ENCODE measurements at places on chromosomes 11 and 22.
A peak's percentile ranks its signal among the peaks of the same experiment; 100 is the strongest.

DNA sequence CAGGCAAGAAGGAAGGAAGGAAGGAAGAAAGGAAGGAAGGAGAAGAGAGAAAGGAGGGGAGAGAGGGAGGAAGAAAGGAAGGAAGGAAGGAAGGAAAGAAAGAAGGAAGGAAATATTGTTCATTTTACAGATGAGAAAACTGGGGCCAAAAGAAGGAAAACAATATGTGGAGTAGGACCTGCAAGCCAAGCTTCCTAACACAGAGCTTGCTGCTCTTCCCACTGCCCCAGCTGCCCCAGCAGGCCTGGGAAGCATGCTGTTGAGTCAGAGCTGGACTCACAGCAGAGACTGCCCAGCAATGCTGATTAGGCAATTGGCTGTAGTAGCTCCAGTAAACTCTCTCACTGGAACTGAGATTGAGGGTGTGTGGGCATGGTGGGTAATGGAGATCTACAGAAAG lies 42.6 kb upstream of the SMCO4 start:
- DNase-seq, result no peak

- DNase-seq, result no peak
Observed at GRCh38 chr11:108587109-108587508, 6.5 kb downstream of the EXPH5 start.

GRCh38 chr11:46003572-46003971 lies 81.1 kb downstream of the LARGE2 start:
- no peak for DNase-seq

- no peak for DNase-seq
Observed at GRCh38 chr11:111395081-111395480, 16.0 kb upstream of the POU2AF1 start.

GRCh38 chr11:108826136-108826535 lies 161.3 kb downstream of the DDX10 start:
- DNase-seq, result no peak

GRCh38 chr11:96074551-96075310 lies 150.8 kb upstream of the MTMR2 start:
- no peak for DNase-seq

- no peak for DNase-seq
Observed at GRCh38 chr11:33687733-33688479, 12.7 kb downstream of the C11orf91 start.

GRCh38 chr11:2467695-2468055 lies 22.9 kb downstream of the KCNQ1 start:
- DNase-seq, result no peak

- DNase-seq, result no peak
Observed at GRCh38 chr11:66920978-66921784, 37.0 kb downstream of the PC start.

GRCh38 chr11:102680945-102681344 lies 24.6 kb downstream of the MMP27 start:
- DNase-seq, result no peak

DNA sequence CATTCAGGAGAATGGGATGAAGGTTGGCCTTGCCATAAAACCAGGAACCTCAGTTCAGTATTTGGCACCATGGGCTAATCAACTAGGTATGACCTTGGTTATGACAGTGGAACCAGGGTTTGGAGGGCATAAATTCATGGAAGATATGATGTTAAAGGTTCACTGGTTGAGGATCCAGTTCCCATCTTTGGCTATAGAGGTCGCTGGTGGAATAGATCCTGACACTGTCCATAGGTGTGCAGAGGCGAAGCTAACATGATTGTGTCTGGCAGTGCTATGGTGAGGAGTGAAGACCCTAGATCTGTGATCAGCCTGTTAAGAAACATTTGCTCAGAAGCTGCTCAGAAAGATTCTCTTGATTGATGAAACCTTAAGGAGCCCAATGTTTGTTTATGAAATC lies 5.7 kb downstream of the NF2 start:
- no peak for DNase-seq

DNA sequence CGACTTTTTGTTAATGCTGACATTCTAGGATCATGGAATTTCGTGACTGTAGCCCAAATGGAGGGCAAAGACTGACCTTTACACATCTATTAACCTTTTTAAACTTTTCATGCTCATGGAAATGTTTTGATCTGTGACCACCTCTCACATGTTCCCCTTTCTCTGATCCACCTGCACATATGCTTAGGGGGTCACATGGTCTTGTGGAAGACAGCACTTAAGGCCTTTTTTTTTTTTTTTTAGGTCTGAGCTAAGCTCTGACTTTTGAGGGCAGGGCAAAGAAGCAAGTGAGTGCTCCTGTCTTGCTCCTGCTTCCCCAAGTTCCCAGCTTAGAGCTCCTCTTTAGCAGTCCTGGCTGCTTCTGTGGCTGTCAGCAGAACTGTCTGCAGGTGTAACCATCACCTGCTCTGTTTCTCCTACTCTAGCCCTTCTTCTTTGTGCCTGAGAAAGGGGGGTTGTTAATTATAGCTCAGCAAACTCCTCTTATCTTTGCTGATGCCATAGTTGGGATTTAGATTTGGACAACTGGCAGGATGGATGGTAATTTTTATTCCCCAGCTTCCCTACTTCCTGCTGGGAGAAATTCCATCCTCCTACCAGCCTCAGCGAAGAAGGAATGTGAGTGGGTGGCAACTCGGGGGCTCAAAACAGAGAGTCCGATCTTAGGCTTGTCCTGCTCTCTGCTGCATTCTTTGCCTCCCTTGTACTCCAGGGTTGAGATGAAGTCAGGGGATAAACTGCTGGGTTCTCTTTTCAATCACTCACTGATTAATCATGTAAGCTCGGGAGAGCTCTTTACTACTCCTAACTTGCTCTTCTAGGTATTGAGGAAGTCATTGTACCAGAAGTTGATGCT lies 64.4 kb downstream of the GRAMD1B start:
- DNase-seq, result no peak

- DNase-seq, result no peak
Observed at GRCh38 chr11:26072614-26073153, 259.2 kb upstream of the ANO3 start.

GRCh38 chr11:9990221-9990973 lies 303.6 kb downstream of the SBF2 start:
- no peak for DNase-seq

DNA sequence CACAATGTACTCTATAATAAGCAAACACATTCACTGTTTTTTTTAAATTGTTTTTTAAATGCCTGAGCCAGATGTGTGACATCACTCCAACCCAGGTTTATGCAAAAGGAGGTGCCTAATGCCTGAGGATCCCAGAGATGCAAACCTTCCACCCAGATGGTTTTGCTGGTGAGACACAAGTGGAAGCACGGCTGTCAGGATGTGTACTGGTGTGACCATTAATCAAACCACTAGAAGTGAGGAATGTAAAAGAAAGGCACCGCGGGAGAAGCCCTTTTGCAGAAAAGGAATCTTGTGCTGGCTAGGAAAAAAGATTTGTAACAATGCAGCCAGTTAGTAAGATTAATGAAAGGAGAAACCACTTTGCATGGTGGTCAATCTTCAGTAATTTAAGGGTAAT lies 407.4 kb downstream of the LARGE1 start:
- DNase-seq, result no peak

DNA sequence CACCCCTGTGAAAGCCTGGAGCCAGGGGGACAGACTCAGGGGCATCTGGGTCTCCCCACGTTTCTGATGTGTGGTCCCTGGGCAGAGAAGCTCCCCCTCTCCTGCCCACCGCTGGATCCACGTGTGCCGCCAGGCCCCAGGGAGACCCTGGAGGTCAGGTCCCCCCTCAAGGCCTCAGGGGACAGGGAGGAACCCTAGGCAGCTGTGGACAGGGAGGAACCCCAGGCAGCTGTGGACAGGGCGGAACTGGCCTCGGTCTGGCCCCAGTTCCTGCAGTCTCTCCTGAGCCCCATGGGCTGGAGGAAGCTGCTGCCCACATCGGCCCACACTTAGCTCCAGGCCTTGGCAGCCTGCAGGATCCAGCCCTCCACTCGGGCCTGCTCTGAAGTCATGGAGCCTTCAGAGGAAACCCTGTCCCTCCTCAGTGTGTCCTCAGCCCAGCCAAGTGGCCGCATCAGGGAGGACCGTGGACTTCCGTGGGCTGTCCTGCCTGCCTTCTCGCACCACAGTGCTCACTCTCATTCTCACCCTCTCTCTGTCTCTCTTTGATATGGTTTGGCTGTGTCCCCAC lies 127.7 kb downstream of the BRD1 start:
- DNase-seq, result no peak

GRCh38 chr11:130871616-130872015 lies 44.7 kb downstream of the SNX19 start:
- DNase-seq, result no peak

DNA sequence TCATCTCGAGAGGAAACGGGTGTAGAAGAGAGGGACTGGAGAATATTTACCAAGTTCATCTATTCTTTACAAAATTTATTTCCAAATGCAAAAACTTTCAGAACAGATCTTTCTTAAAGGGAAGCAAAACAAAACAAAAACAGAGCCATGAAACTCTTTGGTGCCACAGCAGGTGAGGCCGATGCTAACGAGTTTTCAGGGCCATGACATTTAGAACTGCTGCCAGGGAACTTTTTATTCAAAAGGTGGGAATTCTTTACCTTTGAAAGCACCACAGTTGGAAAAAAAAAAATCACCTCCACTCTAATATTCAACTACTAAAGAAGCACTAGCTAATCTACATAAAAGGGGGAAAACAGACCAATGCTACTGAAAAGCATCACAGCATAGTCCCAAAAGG lies 230.1 kb downstream of the DCDC1 start:
- DNase-seq, result no peak

GRCh38 chr11:92269021-92269420 lies 44.4 kb downstream of the FAT3 start:
- no peak for DNase-seq

GRCh38 chr11:47566149-47566698 lies 825 bp downstream of the PTPMT1 start:
- DNase-seq, result no peak

DNA sequence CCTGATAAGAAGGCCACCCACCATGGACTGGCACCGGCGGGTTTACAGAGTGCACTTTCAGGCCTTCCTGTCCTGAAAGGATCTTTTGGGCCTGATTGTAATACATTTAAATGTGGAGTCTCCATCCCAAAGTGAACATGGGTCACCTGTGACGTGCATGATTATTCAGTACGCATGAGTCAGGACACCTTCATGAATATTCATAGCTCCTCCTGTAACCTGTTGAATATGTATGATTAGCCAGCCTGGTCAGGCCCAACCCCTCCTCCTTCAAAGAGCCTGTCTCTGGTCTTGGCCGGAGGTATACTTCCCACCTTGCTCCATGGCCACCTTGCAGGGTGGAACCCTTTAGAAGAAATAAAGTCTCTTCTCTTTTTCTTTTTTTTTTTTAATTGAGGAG lies 75.9 kb upstream of the NUP50 start:
- DNase-seq, result no peak

DNA sequence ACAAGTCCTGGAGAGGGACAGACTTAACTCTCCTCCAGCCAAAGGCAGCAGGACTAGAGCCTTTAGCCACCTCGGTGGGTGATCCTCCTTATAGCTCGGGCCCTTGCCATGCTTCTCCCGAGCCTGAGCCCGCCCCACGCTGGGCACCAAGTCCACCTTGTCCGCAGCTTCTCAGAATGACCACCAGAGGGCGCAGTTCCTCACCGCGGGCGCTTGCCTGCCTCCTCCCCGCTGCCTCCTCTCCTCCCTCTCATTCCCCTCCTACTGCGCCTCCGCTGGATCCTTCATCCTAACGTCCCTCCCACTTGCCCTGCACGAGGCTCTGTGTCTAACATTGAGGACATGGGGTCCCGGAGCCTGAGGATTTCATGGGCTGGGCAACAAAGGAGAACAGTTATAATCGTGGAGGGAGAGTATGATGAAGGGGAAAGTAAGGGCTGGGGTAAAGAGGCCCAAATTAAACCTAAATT lies 11.3 kb upstream of the MOGAT2 start:
- DNase-seq, result peak; percentile 33

GRCh38 chr22:29705651-29706050 lies 14.2 kb upstream of the CABP7 start:
- no peak for DNase-seq

DNA sequence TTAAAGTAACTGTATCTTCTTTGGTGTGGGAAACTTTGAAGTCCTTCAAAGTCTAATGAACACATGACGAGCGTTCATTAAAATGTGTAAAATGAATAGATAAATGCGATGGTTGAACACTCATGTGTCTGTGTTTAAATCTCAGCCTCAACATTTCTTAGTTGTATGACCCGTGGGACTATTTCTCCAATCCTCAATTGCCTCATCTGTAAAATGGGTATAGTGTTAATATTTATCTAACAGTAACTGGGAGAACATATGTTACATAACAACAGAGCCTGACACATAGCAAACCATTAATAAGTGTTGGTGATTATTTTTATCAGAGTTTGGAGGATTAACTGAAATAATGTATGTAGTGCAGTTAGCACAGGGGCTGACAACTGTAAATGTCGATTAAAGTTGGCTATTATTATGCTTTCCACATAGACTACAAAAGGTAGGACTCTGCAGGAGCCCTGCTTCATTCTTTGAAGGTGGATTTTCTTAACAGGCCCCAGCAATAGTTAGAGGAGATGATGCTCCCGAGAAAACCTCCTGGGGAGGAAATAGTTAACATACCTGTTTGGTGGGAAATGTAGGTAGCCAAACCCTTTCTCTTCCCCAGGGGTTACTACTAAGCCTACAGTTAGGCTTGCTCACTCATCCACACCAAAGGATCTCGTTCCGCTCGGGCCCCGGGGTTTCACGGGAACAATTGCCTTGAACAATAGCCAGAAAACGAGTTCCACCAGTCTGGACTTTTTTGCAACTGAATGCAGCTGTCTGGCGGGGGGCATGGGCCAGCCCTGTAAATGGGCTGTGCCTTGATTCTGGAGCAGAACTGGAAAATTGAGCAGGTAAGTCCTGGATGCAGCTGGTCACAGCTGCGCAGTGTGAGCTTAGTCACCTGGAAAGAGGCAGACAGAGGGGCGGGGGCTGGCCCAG lies 133.4 kb downstream of the DBX1 start:
- no peak for DNase-seq

DNA sequence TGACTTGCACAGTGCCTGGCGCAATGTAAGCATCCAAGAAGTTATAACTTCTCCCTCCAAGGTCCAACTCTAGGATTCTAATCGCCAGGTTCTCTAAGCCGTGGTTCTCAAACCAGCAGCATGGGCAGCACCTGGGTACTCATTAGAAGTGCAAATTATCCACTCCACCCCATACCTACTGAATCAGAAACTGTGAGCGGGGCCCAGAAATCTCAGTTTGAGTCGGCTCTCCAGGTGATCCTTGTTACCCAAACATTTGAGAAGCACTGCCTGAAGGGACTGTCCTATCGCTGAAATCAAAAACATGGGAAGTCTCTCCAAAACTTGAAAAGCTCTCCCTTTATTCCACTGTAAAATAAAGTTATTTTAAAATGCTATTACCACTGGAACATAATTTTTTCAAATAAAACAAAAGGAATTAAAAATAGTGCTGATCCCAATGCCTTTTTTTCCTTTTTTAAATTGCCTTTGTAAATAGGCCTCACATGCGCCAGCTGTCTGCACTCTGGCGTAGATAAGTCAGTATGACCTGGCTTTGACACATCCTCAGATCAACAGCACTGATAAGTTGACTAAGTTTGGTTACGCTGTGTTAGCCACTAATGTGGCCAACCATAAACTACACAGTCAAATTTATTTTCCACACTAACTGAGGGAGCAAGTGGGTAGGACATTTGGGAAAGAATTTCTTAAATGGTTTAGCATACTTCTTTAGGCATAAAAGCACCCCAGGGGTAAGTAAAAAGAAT lies 8.4 kb upstream of the CTR9 start:
- DNase-seq, result no peak

GRCh38 chr11:121749691-121750090 lies 296.9 kb upstream of the SORL1-AS1 start:
- no peak for DNase-seq

Data from stimulated activated CD8-positive, alpha-beta memory T cell treated with anti-CD3 and anti-CD28 coated beads, Interleukin-4, amount 100 ng/mL, for 1 hour (primary cell).